ENCODE measurements at places on chromosomes 11 and 22.

DNA sequence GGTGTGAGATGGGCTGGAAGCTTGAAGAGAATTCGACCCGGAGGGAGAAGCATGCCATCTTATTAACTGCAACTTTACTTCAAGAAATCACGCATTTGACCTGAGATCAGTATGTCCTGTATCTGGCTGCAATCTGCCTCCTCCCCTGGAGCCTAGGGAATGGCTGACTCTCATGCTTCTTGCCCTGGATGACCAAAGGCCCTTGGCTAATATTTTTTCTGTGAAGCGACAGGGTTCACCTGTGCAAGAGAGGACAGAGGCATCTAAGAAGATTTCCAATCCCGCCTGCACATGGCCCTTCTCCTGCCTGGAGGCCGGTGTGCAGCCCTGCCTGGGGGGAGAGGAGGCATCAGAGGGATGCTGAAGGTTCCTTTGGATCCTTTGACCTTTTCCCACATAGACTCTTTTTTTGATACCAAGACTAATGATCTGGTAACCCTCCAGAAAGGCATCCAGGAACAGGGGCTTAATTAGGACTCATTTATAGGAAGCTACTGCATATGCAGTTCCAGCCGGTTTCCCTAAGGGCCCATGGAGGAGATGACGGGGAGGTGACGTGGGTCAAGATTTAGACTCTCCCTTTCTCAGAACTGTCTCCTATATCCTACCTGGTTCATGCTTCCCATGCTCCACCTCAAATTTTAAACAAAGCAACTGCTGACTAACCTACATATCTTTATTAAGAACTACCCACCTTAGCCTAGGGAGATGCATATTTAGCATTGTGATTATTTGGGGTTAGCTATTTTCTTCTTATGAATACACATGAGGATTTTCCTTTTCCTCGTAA, 50.8 kb downstream of the NTM start:
- no peak for DNase-seq

GRCh38 chr11:60821827-60822599, 19.9 kb upstream of the CCDC86 start:
- no peak for DNase-seq

GRCh38 chr11:44571871-44572270, 6.4 kb downstream of the CD82 start:
- DNase-seq: no peak

GRCh38 chr11:75031771-75032549, 43.2 kb downstream of the NEU3 start:
- DNase-seq: peak; percentile 26

DNA sequence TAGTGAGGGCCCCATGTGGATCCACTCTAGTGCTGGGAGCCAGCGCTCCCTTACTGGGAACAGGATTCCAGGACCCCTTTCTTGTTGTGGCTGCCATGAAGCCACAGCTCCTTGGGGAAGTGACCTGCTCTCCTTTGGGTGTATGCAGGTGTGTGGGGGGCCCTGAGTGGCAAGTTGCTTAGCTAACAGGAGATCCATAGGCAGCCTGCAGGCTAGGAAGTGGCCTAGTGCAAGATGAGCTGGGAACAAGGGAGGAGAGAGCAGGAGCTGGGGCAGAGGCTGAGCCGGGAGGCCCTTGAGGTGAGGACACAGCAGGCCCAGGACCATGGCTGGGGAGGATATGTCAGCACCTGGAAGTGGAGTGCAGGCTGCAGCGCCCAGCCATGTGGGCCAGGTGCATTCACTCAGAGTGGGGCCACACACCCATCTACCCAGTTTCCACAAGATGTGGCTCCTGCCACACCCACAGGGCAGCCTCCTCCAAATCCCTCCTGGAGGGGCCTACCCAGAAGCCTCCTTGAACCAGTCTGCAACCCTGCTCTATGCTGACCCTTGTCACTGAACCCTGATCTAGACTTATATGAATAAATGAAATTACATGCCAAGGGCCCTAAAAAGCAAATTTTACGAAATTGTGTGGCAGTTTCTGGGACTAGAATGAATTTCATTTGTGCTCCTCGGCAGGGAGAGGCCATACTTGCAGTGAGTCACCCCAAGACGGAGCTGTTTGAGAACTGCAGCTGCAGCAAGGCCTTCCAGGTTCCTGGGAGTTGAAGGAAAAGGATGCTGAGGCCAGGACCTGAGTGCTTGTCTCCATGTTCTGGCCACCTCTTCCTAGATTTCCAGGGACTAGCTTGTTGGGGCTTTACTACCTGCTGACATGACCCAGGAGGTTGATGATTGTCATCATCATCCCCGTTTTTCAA, 3.2 kb downstream of the THAP7 start:
- DNase-seq: no peak

DNA sequence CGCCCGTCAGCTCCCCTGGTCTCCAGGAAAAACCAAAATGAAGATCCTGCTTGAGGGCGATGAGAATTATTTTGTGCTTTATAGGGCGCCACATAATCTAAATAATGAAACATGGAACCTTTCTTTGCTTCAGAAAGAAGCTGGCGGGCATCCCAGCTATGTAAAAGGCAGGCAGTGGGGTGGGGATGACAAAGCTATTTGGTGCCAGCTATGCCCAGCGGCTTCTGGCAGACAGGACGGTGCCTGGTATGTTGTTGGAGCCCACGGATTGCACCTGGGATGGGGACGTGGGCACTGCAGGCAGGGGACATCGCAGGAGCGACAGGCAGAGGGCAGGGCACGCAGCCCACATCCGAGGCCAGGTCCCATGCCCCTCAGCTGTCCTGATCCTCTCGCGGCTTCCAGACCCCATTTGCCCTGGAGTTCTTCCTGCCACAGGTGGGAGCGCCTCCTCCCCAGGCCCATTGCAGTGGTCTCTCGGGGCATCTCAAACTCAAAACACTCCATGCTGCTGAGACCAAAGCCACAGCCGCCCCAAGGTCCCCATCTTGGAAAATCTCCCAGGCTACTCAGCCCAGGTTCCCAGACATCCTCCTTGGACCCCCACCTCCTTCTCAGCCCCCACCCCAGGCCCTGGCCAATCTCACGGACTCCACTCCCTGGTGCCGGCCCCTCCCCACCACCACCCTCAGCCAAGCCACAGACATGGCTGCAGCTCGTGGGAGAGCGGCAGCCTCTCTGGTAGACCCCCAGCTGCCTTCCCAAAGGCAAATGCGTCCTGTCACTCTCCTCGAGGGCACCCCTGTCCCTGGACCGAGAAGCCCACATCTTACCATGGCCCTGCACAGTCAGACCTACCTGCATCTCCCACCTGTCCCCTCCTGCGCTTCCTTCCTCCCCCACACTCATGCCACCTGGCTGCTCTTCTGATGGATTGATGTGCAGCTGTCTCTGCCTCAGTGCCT, 45.7 kb downstream of the SHISAL1 start:
- DNase-seq: no peak
